ENCODE measurements at places on chromosomes 1 and 21.

GRCh38 chr1:231165371-231165770, 3.5 kb downstream of the TRIM67 start:
- no peak for DNase-seq

DNA sequence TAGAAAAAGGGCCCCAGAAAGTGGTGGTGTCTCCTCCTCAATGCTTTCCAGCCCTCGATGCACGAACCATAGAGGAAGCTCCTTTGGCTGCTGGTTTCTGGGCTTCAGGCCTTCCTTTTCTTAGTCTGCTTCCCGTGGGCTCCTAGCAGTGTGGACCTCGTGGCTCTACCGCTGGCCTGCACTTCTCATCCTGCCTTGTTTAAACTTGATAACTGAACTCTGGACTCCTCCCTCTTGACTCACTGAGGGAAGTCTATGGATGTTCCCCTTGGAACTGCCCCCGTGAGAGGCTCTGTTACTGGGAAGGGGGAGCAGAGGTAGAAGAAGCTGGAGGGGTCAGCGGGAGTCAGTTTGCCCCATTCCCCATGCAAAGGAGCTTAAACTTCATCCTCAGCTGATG, 75.3 kb upstream of the WDR26 start:
- no peak for DNase-seq

DNA sequence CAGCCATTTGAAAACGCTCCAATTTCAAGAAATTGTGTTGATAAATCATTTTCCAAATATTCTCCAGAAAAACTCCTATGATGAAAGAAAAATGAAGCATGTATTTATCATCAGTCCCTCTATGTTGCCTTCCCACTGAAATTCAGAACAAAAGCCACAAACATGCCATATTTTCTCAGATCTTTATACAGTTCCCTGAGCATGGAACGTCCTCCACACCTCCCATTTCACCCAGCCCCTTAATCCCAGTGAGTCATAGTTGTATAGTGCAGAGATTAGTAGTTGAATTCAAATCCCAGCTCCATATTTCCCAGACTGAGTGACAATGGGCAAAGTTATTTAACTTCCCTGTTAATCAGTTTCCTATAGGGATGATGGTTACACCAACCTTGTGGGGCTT, 20.6 kb upstream of the NPL start:
- DNase-seq, result no peak

DNA sequence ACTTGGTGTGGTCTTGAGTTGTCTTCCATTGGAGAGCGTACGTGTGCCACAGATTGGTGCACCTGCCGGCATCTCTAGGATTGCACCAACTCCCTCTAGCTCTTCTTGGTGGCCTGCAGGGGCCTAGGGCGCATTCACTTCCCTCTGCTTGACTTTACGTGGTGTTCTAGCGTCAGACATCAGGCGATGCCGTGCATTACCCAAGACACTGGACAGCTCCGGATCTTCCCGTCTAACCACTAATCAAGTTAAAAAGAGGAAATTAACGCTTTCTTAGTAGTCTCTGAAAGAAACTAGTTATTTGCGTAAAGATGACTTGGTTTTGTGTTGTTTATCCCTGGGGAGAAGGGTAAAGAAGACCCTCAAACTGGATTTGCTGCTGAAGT, 510 bp upstream of the IL10RB start:
- no peak for DNase-seq

DNA sequence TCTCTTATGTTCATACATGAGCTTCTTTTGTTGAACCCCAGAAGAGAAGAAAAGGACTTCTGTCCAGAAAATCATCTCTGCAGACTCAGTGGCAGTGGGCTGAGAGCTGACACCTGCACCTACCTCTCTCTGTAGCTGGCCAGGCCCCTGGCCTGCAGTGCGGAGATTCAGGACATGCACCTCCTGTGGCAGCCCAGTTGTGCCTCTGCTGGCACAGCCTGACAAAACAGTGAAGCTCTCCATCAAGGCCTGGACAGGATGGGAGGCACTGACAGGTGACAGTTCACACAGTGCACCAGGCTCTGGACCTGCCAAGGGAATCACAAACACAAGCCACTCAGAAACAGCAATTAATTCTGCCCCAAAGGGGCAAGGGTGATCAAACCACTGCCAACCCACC, 88.8 kb downstream of the TGFBR3 start:
- no peak for DNase-seq

- no peak for DNase-seq
Measured at GRCh38 chr1:160431006-160431405, 30.6 kb downstream of the VANGL2 start.

DNA sequence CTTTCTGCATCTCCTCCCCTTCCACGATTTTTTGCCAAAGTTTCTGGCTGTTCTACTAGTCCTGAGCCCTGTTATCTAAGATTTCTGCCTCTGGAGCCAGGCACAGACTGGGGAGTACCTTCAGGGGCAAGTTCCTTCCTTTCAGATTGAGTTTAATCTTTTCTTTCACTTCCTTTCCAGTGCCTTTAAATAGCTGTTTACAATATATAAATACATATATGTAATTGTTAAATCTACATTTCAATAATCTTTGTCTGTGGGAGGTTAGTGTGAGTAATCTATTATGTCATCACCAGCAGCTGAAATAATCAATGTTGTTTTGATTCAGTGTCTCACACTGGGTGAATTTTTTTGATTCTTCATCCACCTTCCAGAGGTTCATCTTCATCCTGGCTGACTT, 31.8 kb downstream of the DIPK1A start:
- DNase-seq, result no peak

All from stimulated activated CD4-positive, alpha-beta T cell treated with anti-CD3 and anti-CD28 coated beads, Interleukin-1b, Interleukin-23, amount 100 ng/mL, for 1 hour (primary cell).